Astrocyte of the spinal cord (primary cell): ENCODE measurements at places on chromosomes 7 and 10.

DNA sequence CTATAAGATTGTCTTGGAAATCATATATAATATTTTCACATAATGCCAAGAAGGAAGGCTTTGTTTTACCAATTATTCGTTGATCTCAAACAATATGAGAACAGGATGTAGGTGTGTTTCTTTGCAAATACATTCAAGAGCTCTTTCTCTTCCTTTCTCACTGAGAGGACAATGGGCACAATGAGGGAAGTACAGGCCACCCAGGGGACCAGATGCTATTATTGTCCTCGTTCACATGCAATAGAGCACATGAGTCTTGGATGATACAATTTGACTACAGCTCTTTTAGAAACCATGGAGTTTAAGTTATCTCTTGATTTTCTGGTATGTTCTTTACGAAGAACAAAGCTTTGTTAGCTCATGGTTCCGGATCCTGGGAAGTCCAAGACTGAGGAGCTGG lies 323.7 kb upstream of the KLF6 start:
- DNase-seq, result no peak

DNA sequence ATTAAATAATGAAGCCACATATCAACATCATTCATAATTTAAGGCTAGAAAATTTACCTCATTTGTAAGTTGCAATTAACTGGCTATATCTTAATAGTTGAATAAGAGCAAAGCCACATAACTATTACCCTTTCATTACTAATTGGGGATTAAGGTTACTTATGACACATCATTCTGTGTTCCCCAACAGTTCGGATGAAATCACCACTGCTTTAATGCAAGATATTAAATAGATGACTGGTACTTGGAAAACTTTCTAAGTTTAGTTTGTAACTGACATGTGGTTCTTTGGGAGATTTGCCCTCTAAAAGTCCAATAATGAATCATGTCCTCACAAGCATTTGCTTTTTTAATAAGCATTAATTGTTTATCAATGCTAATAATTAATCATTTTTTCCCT lies 109.1 kb downstream of the MTERF1 start:
- no peak for DNase-seq

GRCh38 chr7:107091306-107091705 lies 46.8 kb downstream of the PRKAR2B start:
- no peak for DNase-seq

- no peak for DNase-seq
Observed at GRCh38 chr7:64869121-64869725, 33.9 kb upstream of the ZNF273 start.

DNA sequence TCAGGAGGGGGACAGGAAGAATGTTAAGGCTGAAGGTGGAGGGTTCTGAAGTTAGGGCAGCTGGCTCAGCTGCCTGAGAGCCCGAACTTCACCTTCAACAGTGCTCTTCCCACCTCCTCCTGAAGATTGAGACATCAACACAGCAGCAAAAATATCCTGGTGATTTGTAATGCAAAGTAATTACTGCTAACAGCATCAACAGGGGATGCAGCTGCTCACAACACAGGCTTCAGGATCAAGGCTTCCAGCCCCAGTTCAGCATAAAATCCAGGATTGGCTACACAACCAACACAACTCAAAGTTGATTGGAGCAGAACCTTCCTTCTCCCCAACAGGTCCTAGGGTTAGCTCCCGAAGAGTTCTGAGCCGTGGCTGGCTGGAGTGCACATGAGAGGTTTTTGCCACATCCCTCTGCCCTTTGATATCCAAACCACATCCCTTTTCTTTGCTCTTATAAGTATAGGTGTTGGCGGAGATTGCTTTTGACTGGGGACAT lies 242.4 kb downstream of the KIAA1217 start:
- no peak for DNase-seq

DNA sequence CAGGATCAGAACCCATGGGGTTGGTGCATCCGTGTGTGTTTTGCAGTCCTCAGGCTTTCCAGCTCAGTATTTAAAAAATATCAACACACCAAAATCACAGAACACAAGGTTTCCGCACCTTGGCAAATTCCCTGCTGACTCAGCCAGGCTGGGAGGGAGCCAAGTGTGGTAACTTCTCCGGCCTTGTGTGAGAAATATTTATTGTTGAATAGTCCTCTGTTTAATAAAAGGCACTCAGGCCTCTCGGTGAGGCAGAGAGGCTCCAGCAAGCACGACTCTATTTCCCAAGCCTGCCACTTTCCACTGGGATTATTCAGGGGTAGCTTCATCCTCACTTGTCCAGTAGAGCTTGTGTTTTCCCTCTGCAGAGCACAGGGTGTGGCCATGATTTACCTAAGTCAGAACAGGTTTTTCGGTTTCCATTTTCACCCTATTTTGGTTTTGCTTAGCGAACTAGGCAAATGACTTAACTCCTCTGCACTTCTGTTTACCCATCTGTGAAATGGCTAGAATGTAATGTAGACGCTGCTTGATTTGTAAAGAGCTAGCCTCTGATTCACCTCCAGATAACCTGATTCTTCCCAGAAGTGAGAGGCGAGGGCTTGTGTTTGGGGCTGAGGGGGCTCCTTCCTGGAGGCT lies 13.0 kb upstream of the CHST15 start:
- peak; percentile 88 for DNase-seq

- DNase-seq, result peak; percentile 88
Observed at GRCh38 chr7:82319674-82320118, 123.9 kb downstream of the CACNA2D1 start.

DNA sequence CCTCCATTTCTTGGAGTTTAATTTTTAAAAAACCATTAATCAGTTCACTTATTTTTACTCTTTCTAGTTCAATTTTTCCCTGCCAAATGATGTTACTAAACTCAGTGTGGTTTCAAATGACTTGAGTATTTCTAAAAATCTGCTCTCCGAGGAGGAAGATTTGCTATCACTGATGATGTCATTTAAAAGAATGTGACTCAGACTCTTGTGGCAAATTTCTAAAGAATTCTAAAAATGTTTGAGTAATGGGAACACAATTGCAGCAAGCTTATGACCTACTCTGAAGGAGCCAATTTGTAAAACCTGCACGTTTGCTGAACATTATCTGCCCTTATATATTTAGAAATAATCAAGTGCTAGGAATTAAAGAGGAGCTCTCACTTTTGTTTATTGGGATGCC lies 88.6 kb downstream of the SPAG6 start:
- peak; percentile 89 for DNase-seq

- no peak for DNase-seq
Observed at GRCh38 chr10:97798958-97799610, 27.3 kb upstream of the SFRP5 start.

- DNase-seq, result no peak
Observed at GRCh38 chr10:10967029-10967428, 50.6 kb upstream of the CELF2 start.

- no peak for DNase-seq
Observed at GRCh38 chr7:122289426-122289825, 15.1 kb downstream of the FEZF1 start.

GRCh38 chr7:100677308-100678267 lies 4.0 kb downstream of the GNB2 start:
- no peak for DNase-seq

DNA sequence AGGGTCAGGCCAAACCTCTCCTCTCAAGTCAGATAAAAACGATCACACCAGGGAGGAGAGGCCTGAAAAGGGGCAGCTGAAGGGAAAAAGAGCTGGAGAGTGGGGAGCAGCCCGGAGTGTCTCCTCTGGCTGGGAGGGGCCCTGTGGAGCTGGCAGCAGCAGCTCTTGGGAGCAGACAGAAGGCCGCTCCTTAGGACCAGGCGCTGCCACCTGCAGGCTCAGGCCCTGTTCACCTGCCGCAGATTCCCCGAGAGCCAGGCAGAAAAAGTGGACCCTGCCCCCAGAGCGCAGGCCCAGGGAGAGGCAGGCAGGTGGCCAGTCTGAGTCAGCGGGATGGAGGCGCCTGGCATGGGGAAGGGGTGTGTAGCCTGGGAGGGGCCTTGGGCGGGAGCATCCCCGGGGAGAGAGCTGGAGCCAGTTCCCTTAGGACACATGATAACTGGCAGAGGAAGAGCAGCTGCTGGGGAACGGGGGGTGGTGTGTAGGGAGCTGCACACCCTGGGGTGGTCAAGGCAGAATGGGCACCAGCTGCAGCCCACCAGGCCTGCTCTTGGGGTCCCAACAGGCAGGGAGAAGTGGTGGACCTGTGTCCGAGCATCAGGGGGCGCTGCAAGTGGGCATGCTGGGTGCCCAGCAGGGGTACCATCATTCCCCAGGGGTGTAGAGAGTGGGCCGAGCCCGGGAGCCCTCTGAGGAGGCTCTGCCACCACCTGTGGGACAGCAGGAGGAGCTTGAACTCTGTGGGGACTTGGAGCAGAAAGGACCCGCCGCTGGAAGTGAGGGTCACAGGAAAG lies 177.2 kb upstream of the RHEB start:
- DNase-seq, result no peak

- no peak for DNase-seq
Observed at GRCh38 chr7:114218283-114218682, 196.3 kb upstream of the FOXP2 start.

GRCh38 chr7:2701832-2702593 lies 14.0 kb downstream of the AMZ1 start:
- no peak for DNase-seq

- no peak for DNase-seq
Observed at GRCh38 chr7:96527133-96527827, 182.4 kb downstream of the SEM1 start.

DNA sequence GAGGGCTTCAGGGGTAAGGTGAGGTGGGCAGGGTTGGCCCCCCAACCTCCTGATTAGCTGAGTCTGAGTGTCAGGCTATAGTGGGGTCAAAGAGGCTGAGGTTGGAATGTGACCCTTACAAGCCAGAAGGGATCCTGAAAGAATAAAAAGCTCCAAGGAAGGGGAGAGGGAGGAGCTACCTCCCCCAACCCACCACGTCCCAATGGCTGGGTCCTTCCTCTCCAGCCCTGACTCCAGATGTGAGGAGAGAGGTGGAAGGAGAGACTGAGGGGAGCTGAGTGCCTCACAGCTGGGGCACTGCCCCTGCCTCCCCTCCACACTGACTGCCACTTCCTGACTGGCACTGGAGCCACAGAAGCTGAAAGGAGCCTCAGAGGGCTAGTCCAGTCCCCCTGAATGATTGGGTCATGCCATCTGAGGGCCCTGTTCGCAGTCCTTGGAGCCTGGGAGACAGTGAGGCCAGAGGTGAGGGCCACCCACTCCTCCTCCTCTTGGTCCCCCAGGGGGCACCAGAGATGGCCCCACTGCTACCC lies 20.6 kb downstream of the IMPDH1 start:
- DNase-seq, result no peak
